ENCODE measurements at places on chromosomes 5 and 9.

DNA sequence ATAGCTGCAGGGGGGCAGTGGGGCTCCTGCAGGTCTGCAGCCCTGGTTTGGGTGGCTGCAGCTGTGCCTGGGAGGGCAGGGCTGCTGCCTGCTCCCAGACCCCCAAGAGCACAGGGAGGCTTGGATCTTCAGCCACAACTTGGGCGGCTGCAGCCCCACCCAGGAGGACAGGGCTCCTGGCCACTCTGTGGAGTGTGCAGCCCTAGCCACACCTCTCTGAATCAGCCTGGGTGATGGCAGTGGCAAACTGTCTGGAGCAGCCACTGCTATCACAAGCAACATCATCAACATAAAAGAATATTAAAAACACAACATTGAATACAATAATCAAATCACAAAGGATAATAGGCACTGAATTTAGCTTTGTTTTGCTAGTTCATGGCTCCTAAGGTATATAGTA is 164.9 kb upstream of the SLC27A6 start:
- DNase-seq, result no peak

DNA sequence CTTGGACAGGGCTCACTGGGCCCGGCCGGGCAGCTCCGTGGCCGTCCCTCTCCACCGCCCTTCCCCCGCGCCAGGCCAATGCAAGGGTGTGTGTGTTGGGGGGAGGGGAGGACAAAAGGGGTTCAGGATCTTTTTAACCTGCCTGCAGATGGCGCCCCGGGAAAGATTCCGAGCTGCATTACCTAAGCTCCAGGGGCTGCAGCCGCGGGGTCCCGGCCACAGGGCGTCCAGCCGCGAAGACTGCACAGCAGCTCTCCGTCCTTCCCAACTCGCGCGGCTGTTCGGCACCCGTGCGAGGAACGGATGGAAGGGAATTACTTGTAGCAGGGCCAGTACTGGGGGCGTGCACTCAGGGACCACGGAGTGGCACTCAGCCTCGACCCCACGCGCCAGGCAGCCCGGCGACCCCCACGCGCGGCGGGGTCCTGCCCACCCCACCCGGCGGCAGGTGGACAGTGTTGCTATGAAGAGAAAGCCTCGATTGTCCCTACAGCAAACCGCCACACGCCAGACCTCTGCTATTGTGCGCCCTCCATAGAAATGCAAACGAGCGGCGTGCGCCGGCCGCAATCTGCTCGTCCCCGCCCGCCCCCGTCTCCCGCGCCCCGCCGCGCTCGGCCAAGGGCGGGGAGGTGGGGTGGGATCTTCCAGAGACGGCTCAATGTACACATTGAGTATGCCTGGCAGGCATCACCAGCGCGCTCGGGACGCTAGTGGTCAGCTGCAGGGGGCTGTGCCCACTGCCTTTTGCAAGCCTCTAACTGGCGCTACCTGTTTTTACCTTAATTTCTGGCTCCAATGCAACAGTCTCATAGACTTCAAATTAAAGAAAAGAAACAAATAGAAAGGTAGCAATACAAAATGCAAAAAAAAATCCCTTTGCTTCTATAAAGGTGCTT is 796 bp upstream of the GADD45G start:
- peak; percentile 31 for DNase-seq

- DNase-seq, result no peak
These were observed 610 bp downstream of the GFRA3 start for GRCh38 chr5:138273834-138274188.

DNA sequence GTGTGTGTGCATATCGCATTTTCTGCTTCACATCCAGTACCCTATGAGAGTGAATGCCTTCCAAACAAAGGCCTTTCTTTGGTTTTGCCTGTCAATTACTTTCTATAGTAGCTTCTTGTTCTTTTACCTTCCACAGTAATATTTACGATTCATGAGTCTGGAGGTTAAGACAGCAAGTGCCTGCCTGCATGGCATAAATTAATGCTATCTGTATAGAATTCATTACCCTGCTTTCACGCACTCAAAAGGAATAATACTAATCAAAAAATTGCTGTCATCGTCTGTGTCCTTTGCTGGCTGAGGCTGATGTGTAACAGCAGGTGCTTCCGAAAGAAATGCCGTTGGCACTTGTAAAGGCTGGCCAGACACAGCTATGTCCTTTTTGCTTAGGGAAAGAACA is 1304.4 kb upstream of the CDH6 start:
- DNase-seq, result no peak

DNA sequence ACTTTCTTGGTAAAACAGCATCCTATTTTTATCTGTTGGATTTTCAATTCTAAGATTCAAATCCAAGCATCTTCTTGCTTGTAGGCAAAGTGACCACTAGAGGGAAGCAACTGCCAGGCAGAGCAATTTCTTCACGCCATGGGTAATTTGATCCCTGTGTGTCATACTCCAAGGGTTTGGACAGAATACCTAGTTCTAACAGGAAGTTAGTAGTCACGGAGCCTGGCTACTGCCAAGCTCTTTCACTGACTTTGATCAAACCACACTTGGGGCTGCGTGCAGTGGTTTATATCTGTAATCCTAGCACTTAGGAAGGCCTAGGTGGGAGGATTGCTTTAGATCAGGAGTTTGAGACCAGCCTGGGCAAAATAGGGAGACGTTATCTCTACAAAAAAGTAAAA is 473.6 kb upstream of the TNC start:
- peak; percentile 84 for DNase-seq

GRCh38 chr5:171249460-171249859 is 59.6 kb upstream of the TLX3 start:
- DNase-seq, result no peak

- no peak for DNase-seq
These were observed 8.1 kb upstream of the MLLT3 start for GRCh38 chr9:20630241-20630943.

- no peak for DNase-seq
These were observed 185.5 kb downstream of the RGS3 start for GRCh38 chr9:113649054-113649453.

DNA sequence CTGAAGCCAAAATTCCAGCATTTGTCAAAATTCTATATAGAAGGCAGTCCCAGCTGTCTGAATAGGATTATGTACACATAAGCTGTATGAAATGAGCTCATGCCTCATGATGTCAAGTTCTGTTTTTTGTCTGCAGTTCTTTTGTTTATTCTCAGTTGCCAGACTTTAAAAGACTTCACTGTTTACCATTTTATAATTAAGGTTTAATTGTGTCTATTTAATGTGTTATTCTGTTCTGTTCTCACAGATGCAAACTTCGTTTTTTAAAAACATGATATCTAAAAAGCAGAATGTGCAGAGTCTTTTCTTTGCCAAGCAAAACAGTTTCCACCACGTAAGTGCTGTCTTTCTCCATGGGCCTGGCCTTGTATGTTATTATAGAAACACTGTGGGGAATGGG is 31.1 kb downstream of the ERAP1 start:
- DNase-seq, result no peak

GRCh38 chr9:90665072-90665471 is 22.4 kb upstream of the DIRAS2 start:
- DNase-seq, result no peak

DNA sequence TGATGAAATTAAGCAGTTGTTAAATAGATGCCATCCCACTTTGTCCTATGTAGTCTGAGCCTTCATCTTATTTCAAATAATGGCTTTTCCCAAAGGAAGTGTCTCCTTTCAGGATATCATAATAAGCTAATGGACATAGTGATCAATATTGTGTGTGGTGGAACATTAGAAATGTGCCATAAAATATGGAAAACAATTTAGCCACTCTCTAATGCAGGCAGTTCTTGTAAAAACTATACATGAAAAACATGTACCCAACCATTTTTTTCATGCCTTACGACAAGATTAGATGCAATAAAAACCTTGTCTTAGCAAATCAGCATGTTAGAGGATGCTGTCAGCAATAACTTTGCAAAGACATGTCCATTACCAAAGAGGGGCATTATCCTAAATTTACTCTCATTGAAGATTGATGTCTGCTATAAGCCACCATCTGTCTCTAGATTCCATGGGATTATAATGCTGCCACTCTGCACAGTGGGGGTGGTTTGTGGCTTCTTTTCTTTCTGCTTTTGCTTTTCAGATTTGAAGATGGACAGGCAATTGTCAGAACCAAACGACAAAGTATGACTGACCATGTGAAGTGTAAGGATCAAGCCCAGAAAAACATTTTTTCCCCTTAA is 724.0 kb upstream of the ZNF608 start:
- no peak for DNase-seq

- DNase-seq, result no peak
These were observed 48.0 kb downstream of the FBXO4 start for GRCh38 chr5:41973087-41973486.

- DNase-seq, result no peak
These were observed 65.1 kb downstream of the BASP1 start for GRCh38 chr5:17282283-17283120.

GRCh38 chr5:119373449-119373858 is 17.6 kb downstream of the TNFAIP8 start:
- no peak for DNase-seq

DNA sequence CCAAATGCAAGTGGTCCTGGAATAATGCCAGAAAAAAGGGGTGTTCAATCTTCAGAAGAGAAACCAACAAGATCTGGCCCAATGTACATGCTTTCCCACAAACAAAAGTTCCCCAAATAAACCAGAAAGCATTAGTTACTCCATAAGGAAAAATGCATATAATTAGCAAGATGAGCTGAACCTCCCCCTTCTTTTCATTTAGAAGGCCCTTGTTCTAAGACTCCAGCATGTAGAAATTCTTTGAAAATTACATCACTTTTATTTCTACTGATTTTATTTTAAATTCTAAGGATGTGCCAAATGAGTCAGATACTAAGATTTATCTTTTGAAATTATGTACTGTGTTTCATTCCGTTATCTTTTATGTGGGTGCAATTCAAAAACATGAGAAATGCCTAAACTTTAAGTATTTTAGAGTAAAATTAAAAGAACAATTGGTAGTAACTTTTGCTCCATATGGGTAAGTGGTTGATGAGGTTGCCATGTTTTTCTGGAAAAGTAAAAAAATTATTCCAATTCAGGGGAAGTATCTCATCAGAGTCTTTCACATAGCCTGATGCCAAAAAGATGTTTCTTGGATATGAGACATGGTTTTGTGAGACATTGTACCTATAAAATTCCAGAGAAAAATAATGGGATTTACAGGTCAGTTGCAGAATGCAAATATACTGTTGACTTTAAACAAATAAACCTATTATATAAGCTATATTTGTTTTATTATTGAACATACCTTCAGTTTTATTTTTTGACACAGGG is 106.5 kb upstream of the CCDC112 start:
- no peak for DNase-seq

GRCh38 chr9:27194401-27195091 is 85.5 kb downstream of the TEK start:
- DNase-seq, result peak; percentile 89

DNA sequence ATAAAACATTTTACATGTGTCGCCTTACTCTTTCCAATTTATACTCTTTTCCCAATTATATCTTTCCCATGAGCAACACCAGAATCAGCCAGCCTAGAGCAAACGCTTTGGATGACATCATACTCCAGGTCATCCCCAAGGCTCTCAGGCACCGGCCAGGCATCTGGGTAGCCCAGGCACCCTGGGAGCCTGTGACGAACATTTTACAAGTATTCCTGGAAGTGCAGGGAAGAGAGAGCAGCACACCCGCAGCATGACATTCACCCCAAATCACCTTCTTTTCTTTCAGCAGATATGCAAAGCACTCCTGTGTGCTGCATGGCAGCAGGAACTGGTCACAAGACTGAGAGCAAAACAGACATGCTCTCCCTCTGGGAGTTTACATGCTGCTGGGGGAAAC is 75.7 kb upstream of the SMIM23 start:
- DNase-seq, result no peak

DNA sequence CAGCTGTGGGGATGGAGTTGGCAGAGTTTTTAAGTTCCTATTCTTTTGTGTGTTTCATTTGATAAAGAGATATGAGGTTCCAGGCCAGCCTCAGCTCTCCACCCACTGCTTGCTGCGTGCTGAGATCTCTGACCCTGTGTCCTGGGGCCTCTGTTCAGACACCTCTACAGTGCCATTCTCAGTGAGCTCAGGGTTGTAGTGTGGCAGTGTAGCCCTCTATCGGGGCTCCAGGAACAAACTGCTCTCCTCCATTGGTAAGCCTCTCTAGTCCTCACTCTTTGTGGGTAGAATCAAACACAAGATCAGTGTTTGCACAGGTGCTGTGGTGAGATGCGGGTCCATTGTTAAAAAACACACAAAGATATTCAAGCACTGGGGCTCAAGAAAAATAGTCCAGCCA is 386.6 kb upstream of the RPS23 start:
- no peak for DNase-seq

DNA sequence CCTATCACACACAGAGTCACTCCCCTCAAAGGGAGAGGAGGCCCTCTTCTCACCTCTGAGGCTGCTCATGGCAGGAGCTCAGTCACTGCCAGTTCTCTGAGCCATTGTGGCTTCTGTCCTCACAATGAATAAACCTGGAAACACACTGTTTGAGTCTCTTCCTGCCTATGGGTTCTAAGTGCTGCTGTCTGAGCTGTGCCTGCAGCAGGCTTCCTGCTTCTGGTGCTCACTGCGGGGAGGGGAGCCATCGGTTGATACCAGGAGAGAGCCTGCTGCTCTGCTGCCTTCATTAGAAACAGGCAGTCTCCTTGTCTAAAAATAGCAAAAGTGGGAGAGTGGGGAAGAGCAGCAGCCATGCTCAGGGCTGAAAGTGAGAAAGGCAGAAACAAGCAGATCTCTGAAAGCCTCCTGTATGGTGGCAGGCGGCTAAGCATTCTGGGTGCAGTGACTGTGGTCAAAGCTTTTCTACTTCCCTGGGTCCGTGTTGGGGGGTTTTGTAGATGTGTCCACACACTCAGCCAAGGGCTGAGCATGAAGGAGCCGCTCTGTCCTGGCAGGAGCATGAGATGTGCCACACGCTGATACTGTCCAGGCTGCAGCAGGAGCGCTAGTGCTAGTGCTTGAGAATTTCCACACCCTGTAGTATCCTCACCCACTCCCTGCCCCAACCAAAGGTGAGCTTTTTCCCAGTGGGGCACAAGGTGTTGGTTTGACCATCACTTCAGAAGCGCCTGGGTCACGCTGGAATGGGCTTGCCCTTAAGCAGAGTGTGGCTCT is 34.2 kb downstream of the PRKACG start:
- DNase-seq, result no peak

DNA sequence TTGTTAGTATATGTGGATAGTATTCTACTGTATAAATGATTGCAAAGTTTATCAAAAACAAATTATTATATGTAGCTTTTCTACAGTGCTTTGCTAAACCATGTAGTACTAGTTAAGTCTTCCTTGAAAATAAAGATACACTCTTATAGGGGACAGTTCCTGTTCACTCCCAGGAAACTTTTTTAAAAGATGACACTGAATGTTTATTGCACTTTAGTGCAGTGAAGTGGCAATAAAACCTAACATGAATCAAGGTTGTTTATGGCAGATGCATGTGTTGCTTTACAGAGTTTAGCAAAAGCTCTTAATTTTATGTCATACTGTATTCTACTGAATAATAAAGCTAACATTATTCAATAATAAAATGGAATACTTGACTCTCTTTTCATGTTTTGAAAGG is 51.7 kb downstream of the GABRA1 start:
- DNase-seq, result no peak

- DNase-seq, result no peak
These were observed 18.1 kb upstream of the CLK4 start for GRCh38 chr5:178644826-178645545.
